GM18507 (cell line): ENCODE measurements at places on chromosomes 5 and 9.

DNA sequence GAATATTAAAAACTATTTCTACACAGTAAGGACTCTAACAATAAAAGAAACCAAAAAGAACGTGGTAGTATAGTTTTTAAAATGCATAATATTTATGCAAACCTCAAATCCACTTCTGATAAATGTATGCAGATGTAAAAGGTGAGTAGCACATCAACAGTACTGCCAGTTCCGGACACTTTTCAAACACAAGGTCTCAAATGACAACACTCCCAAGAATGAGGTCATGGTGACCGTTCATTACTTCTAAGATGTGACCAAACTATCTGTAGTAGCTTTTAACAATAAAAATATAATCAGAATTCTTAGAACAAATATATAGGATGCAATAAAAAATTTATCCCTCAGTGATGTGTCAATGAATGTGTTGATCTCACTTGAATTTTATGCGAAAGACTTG lies 238.7 kb upstream of the NREP start:
- no peak for DNase-seq

DNA sequence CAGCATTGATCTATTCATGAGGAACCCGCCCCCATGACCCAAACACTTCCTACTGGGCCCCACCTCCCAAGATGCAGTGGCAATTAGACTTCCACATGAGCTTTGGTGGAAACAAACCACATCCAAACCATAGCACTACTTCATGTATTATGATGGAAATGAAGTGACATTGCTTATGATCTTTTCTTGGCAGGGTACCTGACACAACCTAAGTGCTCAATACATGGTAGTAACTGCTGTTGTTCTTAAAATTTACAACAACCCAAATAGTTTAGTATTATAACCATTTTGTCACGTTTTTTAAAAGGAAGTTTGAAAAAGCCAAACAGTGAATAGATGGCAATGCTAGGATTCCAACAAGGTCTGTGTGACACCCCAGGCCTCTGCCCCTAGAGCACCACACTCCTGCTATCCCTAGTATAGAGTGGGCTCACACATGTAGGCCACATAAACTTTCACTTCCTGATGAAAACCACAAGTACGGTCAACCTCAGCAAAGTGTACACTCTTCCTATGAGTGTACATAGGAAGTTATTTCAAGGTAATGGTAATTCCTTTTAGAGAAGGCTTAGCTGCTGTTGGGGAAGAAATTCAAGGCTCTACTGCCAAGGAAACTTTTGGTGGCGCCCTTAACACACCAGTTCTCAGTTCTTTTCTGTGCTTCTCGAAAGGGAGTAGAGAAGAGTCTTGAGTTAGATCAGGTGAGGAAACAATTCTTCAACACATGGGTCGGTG lies 97.6 kb downstream of the ARSB start:
- no peak for DNase-seq

- no peak for DNase-seq
Measured at GRCh38 chr5:36881807-36882206, 5.2 kb downstream of the NIPBL start.

DNA sequence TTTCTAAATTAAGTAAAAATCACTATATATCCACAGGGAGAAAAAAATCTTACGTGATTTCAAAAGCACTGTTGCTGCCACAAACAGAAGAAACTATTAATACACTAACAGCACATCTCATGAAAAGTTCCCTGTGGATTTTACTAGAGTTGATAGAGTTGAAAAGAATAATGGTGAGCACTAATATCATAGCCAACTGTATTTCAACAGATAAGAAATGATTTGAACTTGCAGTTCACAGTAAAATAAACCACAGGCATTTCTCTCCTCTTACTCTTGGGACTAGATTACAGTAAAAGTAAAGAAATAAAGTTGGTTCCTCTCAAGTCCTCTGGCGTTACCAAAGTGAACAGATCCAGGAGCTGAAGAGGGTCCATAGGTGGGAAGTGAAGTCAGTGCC lies 27.9 kb downstream of the AGTPBP1 start:
- no peak for DNase-seq

DNA sequence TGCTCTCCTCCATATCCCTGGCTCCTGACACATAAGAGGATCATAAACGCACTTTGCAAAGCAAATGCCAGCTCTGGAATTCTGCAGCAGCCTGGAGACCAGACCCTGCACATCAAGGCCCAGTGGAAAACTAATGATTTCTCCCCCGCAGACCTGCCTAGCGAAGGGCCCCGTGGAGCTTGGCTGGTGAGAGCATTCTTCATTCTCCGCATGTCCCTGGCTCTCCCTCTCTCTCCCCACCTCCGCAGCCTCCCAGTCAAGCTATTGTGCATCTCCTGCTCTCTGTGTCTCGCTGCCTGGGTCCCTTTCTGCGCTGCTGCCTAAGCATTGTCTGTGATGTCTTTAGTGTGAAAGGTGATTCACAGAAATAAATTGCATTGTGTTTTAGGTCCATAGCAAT lies 46.7 kb downstream of the GRIA1 start:
- no peak for DNase-seq

DNA sequence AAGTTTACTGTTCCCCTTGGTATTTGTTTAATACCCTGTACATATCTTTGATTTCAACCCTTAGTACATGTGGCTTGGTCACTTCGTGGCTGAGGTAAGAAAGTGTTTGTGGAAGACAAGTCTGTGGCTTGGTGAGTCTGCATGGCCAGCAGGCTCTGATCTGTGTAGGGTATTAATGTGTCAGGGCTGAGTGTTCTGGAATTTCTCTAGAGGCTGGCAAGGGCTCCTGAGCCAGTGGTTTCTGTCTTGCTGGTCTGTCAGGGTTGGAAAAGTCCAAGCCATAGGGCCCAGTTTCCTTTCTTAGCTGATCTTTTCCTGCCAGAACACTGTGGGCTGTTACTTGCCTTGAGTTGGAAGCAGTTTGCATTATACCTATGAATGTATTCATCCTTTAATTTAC lies 48.0 kb upstream of the FBXL7 start:
- DNase-seq = no peak

DNA sequence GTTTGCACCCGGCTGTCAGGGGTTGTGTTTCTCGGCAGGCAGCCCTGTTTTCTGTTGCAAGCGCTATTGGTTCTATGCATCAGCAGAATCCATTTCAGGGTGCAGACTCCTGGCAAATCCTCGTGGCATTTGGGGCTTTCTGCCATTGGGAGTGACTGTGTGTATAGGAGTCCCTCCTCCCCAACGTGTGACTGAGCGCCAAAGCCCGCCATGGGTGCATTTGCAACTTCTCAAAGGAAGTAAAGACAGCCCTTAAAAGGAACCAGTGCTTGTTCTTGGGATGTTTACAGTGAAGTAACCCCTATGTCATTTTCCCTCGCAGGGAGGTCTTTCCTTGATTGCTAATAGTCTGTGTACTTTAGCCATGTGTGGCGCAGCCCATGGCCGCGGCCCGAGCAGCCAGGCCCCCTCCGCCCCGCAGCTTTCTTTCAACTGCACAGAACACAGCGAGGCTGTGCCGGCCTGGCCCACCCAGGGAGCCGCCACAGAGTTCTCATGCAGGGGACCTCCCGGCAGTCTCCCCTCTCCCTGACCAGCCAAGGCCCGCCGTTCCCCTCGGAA lies 175.6 kb downstream of the HSD17B3 start:
- DNase-seq = no peak

GRCh38 chr5:169751490-169751889 lies 114.4 kb downstream of the DOCK2 start:
- no peak for DNase-seq

DNA sequence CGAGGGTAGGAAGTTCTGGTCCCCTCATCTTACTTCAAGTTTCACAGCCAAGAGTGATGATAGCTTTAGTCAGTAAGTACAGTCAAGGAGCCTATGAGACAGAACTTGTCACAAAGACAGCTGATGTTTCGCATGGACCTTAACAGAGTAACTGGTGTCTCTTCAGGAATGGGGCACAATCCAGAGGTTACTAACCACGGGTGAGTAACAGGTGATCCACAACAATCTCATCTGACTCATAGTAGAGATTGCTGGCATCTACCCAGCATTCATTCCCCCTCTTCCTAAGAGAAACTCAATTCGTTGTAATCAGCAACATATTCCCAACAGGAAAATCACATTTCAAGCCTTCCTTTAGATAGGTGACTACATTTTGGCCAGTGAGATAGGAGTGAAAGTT lies 126.7 kb downstream of the SNX18 start:
- DNase-seq = no peak
